ENCODE measurements at places on chromosomes 11 and 22.

- no peak for DNase-seq
Measured at GRCh38 chr11:24592360-24592759, 95.5 kb downstream of the LUZP2 start.

GRCh38 chr22:24810043-24810749 is 4.2 kb downstream of the SGSM1 start:
- no peak for DNase-seq

DNA sequence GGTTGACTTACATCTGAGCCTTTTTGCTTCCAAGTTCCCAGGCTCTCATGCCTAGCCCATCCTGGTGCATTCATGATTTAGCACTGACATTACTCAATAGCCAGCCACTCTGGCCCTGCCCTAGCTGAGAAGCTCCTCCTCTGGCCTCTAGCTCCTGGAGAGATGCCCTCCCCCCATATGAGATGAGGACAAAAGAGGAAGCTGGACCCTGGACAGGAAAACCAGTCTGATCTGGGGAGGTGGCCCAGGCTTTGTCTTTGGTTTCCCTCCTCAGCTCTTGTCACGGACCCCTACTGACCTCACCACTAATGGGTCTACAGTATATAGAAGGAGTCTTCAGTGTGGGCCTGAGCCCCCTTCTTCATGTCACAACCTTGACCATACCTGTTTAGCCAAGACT is 3.0 kb downstream of the RHOG start:
- no peak for DNase-seq

DNA sequence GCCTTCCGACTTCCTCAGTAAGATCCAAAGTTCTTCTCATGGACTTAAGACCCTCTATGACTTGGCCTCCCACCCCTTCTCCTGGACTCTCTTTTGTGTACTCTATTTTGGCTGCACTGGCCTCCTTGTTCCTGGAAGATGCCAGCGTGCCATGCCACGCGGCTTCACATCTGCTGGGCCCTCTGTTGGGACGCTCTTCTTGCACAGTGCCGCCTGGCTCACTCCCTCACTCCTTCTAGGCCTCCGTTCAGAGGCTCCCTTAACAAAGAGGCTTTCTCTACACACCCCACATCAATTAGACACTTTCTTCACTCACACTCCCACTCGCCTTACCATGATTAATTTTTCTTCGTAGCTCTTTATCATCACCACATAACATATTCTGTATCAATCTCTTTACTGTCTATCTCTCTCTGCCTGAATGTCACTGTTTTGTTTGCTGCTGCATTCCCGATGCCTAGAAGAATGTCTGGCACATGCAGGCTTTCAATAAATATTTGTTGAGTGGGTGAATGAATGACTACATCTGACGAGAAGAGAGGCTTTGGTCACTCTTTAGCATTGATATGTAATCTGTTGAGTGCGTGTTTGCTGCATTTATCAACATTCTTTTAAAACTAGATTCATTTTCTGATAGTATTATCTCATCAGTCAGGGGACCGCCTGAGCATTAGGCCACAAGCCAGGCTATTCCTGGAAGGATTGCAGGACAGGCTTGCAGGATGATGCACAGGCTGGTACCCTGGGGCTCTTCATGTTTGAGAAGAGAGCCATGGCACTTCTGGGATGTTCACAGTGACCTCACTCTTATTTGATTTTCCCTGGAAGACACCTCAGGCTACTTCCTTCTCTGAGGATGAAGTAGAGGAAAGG is 60.6 kb upstream of the AMPD3 start:
- no peak for DNase-seq

DNA sequence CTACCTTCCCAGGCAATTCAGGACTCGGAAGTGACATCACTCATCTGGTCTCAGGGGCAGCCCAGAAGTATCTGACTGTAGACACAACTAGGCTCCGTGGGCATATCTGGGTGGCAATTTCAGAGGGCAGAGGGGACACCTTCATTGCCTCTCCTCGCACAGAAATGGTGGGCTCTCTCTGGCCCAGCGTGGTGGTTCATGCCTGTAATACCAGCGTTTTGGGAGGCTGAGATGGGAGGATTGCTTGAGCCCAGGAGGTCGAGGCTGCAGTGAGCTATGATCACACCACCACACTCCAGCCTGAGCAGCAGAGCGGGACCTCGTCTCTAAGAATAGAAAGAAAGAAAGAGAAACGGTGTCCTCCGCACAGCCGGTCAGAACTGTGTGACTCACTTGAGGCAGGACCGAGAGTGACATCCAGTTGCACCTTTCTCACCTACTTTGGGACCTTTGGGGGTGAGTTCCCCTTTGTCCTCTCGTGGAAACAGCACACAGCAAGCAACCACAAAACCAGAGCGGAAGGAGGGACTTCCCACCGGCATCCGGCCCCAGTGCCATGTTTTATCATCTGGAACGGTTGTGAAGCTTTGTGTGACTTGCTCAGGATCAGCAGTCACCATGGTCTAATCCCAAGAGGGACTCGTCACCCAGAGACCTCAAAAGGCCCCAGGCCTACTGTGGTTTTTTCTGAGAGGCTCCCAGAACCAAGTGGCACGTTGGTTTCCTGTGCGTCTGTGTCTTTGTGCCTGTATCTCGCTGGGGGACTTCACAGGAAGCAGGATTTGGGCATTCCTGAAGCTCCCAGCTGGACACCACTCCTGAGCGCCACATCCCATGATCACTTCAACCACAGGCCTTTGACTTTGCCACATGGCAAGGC is 38.4 kb upstream of the EMID1 start:
- no peak for DNase-seq

- DNase-seq = no peak
Measured at GRCh38 chr11:13434247-13435205, 28.5 kb downstream of the BTBD10 start.

DNA sequence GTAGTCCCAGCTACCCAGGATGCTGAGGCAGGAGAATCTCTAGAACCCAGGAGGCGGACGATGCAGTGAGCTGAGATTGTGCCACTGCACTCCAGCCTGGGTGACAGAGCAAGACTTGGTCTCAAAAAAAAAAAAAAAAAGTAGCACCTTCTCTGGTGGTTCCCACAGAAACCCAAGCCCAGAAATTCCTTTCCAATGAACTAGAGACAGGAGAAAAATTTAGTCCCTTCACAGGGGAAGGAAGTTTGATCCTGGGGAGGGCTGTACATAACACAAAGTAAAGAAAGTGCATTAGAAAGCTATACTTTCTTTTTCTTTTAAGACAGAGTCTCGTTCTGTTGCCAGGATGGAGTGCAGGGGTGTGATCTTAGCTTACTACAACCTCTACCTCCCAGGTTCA is 25.5 kb upstream of the APOA1 start:
- DNase-seq = no peak

- DNase-seq = no peak
Measured at GRCh38 chr11:95736809-95737208, 52.8 kb downstream of the FAM76B start.

DNA sequence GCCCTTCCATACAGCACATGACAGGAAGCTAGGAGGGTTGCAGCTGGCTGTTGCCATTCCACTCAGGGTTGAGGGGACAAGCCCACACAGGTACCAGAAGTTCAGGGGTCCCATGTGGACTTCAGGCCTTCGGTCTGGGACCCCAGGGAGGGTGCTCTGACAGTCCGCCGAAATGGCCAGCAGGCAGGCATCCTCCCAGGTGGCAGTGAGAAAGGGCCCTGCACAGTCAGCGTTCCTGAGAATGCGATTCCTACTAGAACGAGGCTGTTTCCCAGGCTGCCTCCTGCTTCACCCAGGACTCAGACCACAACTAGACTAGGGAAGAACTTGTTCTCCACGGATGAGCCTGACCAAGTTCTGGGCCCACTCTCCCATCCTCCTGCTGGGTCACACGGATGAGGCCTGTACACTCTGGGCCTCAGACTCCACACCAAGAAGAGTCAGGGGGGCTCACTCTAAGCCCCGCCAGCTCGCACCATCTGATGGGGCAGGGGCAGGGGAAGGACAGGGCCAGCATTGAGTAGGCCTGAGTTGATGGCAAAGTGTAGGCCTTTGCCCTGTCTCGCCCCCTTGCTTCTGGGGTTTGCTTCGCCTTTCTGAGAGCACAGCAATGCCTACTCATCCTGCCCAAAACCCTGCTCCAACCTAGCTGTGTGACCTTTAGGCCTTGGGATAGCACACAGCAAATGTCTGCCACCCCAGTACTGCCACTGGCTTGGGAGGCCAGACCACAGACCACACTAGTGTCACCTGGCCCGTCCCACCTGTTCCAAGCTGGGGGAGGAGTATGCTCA is 14.0 kb downstream of the KCNQ1OT1 start:
- DNase-seq = no peak

- no peak for DNase-seq
Measured at GRCh38 chr22:48888466-48889208, 939.0 kb downstream of the BRD1 start.

- no peak for DNase-seq
Measured at GRCh38 chr11:67528376-67528775, 5.1 kb upstream of the CABP2 start.

GRCh38 chr11:69921128-69922014 is 102.2 kb upstream of the FGF3 start:
- no peak for DNase-seq

GRCh38 chr22:45965563-45965962 is 11.4 kb downstream of the WNT7B start:
- DNase-seq = no peak

DNA sequence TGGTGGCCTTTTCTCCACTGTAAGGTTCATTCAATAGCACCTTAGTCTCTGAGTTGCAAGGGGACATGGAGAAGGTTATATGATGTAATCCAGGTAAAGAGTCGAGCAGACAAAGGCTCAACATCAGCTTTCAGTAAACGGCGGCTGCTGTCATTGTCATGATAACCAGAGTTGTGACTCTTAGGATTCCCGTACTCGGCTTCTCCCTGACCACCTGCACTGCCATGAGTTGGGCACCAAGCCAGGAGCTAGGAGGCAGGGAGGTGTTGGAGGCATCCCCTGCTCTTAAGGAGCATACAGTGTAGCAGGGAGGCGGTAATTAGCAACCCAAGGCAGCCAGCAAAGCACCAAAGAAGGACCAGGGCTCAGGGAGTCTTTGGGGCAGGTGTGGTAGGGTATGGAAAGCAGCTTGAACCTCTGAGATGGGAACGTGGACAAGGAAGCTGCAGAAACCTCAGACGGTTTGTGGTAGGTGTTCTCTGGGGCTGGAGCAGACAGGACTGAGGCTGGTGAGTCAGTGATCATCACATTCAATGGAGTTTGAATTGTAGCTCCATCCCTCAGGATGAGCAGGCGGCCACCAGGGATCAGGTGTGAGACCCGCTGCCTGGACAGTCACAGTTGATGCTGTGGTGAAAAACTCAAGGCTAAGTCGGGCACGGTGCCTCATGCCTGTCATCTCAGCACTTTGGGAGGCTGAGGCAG is 31.7 kb downstream of the LIF start:
- DNase-seq = no peak

- DNase-seq = no peak
Measured at GRCh38 chr22:20604776-20605221, 97.4 kb downstream of the MED15 start.

- no peak for DNase-seq
Measured at GRCh38 chr11:11998091-11998781, 10.2 kb downstream of the DKK3 start.

- DNase-seq = no peak
Measured at GRCh38 chr11:65290448-65291165, 24.1 kb upstream of the CDC42EP2 start.
